ENCODE measurements at places on chromosomes 12 and 14. TPM values are rescaled to one million over a fixed set of nuclear protein-coding genes. Genes with fewer than 3 reads are reported as not detected.
A peak's percentile ranks its signal among the peaks of the same experiment; 100 is the strongest.

GRCh38 chr14:84657911-84658310, 872.0 kb upstream of the FLRT2 start:
- H3K4me1 ChIP-seq: no peaks in the 10 kb centered on the region
- H3K36me3 ChIP-seq: no peaks in the 10 kb centered on the region
- DNase-seq: no peak
- no peak overlapping the region for H3K4me3 ChIP-seq
- H3K27me3 ChIP-seq: no peaks in the 10 kb centered on the region

DNA sequence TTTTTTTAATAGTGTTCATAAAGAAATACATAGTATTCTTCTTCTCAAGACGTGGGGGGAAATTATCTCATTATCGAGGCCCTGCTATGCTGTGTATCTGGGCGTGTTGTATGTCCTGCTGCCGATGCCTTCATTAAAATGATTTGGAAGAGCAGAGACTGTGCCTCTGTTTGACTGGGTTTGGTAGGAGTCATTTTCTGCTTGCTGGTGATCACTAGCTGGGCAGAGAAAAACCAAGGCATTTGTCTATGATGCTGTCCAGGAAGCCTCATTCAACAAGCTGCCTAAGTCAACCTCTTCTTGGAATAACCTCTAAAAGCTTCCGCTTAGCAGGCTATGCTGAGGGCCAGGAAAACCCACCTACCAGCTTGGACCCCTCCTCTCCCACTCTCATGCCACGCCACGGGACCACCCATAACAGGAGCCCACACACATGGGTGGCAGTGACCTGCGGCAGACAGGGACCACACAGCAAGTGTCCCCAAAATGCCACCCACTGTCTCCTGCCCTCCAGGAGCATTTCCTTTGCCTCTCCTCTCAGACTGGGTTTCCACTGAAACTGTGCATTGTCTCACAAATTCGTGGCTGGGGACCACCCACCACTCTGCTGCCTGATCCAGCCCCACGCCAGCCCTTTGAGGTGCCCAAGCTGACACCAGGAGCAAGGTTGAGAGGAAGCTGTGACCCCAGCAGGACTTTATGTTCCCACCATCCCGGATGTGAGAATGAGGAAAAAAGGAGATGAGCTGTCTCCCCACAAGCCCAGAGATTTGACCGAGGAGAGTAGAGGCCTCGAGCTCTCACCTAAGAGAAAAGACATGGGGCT, 36.8 kb downstream of the DAD1 start:
- DNase-seq: no peak
- H3K27ac ChIP-seq: peak overlapping the region; percentile 32
- H3K4me1 ChIP-seq: peaks cover 90% of the 10 kb centered on the region
- peaks cover 49% of the 10 kb centered on the region for H3K36me3 ChIP-seq

GRCh38 chr12:110718222-110718908, 24.3 kb downstream of the PPP1CC start:
- no peak overlapping the region for H3K27ac ChIP-seq
- H3K36me3 ChIP-seq: peaks cover 40% of the 10 kb centered on the region
- no peaks in the 10 kb centered on the region for H3K27me3 ChIP-seq
- no peak overlapping the region for H3K4me3 ChIP-seq
- no peaks in the 10 kb centered on the region for H3K4me1 ChIP-seq
- DNase-seq: no peak

The TMEM63C gene
- 0.68 TPM for total RNA-seq

DNA sequence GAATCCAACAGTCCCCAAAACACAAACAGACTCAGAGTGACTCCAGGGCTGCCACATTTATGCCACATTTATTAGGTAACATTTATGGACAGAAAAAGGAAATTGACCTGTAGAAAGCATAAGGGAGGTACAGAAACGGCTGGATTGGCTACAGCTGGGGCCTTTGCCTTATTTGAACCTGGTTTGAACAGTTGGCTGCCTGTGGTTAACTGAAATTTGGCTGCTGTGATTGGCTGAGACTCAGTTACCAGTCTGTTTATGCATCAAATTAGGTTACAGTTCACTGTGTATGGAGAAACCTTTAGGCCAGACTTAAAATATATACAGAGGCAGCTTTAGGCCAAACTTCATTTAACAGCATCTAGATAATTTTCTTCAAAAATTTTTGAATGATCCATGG, 27.8 kb upstream of the PCNX1 start:
- peaks cover 19% of the 10 kb centered on the region for H3K4me1 ChIP-seq
- H3K36me3 ChIP-seq: no peaks in the 10 kb centered on the region
- H3K27ac ChIP-seq: no peak overlapping the region
- no peak for DNase-seq

DNA sequence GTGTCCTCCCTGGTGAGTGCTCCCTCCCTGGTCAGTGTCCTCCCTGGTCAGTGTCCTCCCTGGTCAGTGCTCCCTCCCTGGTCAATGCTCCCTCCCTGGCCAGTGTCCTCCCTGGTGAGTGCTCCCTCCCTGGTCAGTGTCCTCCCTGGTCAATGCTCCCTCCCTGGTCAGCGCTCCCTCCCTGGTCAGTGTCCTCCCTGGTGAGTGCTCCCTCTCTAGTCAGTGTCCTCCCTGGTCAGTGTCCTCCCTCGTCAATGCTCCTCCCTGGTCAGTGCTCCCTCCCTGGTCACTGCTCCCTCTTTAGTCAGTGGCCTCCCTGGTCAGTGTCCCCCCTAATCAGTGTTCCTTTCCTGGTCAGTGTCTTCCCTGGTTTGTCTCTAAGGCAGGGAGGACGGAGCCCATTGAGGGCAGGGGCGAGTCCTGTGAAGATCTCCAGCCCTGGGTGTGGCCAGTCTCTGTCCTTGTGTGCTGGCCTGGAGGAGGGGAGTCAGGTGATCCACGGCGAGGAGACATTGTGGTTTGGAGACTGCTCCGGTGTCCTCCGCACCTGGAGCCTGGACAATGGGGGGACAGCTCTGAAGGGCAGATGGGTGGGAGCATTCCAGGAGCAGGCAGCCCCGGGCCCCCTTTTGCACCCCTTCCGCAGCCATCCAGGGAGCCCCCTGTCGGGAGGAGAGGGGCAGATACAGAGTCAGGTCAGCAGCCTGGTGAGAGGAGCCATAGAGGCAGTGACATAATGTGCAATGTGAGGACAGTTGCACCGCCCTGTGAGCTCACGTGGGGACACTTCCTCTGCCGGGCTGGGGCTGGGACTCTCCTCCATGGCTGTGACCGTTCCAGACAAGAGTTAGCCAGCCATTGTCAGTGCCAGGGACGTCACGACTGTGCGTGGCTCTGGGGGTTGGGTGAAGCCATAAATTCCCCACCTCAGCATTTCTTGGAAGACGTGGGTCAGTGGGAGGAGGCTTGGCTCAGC, 93.4 kb downstream of the ADGRD1 start:
- no peak overlapping the region for H3K27ac ChIP-seq
- H3K36me3 ChIP-seq: no peaks in the 10 kb centered on the region
- H3K27me3 ChIP-seq: no peaks in the 10 kb centered on the region
- no peaks in the 10 kb centered on the region for H3K4me1 ChIP-seq

DNA sequence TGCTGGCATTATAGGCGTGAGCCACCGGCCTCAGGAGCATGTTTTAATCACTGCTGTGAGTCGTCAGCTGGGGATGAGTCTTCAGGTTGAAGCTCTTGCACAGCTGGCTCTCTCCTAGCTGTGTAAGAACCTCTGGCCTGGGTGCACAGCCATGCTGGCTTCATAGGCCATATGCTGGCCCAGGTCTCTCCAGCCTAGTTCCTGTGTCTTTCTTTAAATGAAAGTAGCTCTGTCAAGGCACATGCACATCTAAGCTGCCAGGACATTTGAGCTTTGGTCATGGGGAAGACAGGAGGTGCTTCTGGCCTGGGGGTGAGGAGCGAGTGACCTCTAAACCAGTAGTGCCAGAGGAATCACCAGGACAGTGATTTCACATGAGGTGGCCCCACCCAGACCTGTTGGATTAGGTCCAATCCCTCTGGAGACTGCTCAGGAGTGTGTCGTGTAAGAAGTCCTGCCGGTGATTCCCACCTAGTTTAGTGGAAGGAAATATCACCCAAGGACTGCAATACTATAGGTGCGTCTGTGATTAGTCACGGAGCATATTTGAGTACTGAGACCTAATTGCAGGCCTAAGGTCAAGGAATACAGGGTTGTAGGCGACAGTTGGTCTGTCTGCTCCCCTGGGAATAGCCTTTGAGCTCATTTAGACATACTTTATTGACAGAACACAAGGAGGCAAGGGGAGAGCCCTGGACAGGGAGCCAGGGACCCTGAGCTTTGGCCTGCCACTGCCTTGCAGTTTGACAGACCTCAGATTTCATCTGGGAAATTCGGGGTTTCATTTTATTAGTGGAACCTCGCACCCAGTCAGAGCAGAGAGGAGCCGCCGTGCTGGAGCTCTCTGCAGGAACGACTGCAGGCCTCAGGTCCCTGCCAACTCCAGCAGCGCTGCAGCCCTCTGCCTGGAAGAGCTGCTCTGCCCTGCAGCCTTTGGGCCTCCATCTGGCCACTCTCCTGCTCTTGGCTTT, 67.0 kb downstream of the ANKRD9 start:
- H3K27ac ChIP-seq: no peak overlapping the region
- H3K36me3 ChIP-seq: no peaks in the 10 kb centered on the region
- no peaks in the 10 kb centered on the region for H3K27me3 ChIP-seq
- H3K4me1 ChIP-seq: no peaks in the 10 kb centered on the region
- no peak overlapping the region for H3K4me3 ChIP-seq

- no peaks in the 10 kb centered on the region for H3K27me3 ChIP-seq
- no peak overlapping the region for H3K27ac ChIP-seq
- H3K4me1 ChIP-seq: no peaks in the 10 kb centered on the region
- H3K36me3 ChIP-seq: no peaks in the 10 kb centered on the region
- no peak for DNase-seq
- no peak overlapping the region for H3K4me3 ChIP-seq
These were observed 287.5 kb upstream of the MGAT4C start for GRCh38 chr12:86543716-86544115.

GRCh38 chr12:50926415-50926814, 25.9 kb upstream of the HIGD1C start:
- H3K27ac ChIP-seq: no peak overlapping the region
- DNase-seq: no peak
- H3K36me3 ChIP-seq: no peaks in the 10 kb centered on the region
- H3K27me3 ChIP-seq: no peaks in the 10 kb centered on the region

DNA sequence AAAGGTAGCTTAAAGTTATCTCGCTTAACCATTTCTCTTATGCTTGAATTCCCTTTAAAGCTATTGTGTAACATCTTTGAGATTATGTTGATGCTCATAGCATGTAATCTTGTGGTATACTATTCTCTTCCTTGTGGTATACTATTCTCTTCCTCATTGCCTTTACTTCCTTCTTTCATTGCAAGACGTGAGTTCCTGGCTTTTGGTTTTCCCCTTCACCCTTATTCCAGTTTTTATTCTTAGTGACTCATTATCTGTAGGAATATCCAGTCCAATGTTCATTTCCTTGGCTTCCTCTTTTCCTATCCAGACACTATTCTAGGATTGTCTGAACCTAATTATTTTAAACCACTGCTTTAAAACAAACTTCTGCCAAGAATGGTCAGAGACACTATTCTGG, 564.0 kb downstream of the CCER1 start:
- H3K4me3 ChIP-seq: no peak overlapping the region
- H3K4me1 ChIP-seq: no peaks in the 10 kb centered on the region
- DNase-seq: no peak
- H3K27ac ChIP-seq: no peak overlapping the region
- no peaks in the 10 kb centered on the region for H3K27me3 ChIP-seq

GRCh38 chr12:52207106-52207505, 15.3 kb upstream of the KRT80 start:
- no peaks in the 10 kb centered on the region for H3K27me3 ChIP-seq
- H3K4me1 ChIP-seq: no peaks in the 10 kb centered on the region
- no peak for DNase-seq
- no peak overlapping the region for H3K27ac ChIP-seq
- no peaks in the 10 kb centered on the region for H3K36me3 ChIP-seq
- H3K4me3 ChIP-seq: no peak overlapping the region

GRCh38 chr12:110023059-110023980, 24.1 kb downstream of the ANKRD13A start:
- H3K36me3 ChIP-seq: peaks cover 52% of the 10 kb centered on the region
- no peak overlapping the region for H3K4me3 ChIP-seq
- H3K27ac ChIP-seq: no peak overlapping the region
- H3K27me3 ChIP-seq: no peaks in the 10 kb centered on the region
- H3K4me1 ChIP-seq: no peaks in the 10 kb centered on the region
- DNase-seq: no peak

The ZDHHC22 gene
- total RNA-seq: not detected

- H3K36me3 ChIP-seq: no peaks in the 10 kb centered on the region
- H3K27me3 ChIP-seq: no peaks in the 10 kb centered on the region
- H3K4me1 ChIP-seq: no peaks in the 10 kb centered on the region
- no peak for DNase-seq
- no peak overlapping the region for H3K27ac ChIP-seq
These were observed 19.4 kb upstream of the EVL start for GRCh38 chr14:100045642-100046344.

GRCh38 chr12:40055228-40055579, 50.7 kb downstream of the SLC2A13 start:
- H3K4me1 ChIP-seq: no peaks in the 10 kb centered on the region
- DNase-seq: no peak
- no peaks in the 10 kb centered on the region for H3K27me3 ChIP-seq
- H3K36me3 ChIP-seq: no peaks in the 10 kb centered on the region
- H3K4me3 ChIP-seq: no peak overlapping the region

- no peaks in the 10 kb centered on the region for H3K36me3 ChIP-seq
- no peak for DNase-seq
- no peak overlapping the region for H3K27ac ChIP-seq
- no peaks in the 10 kb centered on the region for H3K4me1 ChIP-seq
These were observed 454.1 kb downstream of the ATP23 start for GRCh38 chr12:58395470-58395869.

DNA sequence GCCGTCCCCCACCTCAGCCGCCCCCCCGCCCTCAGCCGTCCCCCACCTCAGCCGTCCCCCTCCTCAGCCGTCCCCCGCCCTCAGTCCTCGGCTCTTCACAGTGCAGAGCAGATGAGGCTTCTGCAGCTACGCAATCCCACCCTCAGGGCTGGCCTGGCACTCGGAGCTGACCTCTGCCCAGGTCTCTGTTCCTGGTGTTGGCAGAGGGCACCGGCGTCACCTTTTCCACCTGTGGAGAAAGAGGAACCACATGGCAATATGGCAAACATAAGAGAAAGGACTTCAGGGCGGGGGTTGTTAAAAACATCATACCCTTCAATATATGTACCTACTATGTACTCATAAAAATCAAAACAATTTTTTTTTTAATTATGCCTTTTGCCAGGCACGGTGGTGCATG, 45.8 kb downstream of the MLXIP start:
- H3K27me3 ChIP-seq: no peaks in the 10 kb centered on the region
- H3K27ac ChIP-seq: no peak overlapping the region
- DNase-seq: no peak
- H3K4me1 ChIP-seq: peaks cover 11% of the 10 kb centered on the region

DNA sequence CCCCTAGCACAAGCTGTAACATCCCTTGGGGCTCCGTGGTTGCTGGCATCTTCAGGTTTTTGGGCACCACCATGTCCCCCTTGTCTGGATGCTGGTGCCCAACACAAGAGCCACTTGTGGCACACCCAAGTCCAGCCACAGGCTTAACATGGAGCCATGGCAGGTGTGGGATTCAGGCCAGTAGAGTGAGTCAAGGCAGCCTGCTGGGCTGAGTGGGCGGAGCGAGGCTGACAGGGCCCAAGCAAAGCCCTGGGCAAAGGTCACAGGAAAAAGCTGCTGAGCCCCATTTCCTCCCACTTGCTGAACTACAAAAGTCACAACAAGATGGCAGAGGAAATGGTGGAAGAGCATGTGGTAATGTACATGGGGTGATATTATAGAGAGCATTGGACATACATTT, 950.7 kb upstream of the FLRT2 start:
- H3K4me3 ChIP-seq: no peak overlapping the region
- no peak for DNase-seq
- no peaks in the 10 kb centered on the region for H3K4me1 ChIP-seq
